Amniotic stem cell (primary cell): ENCODE measurements at places on chromosomes 3 and 15.

GRCh38 chr15:50925281-50925680 lies 16.8 kb downstream of the AP4E1 start:
- DNase-seq: no peak

GRCh38 chr15:42365921-42366550 lies 6.7 kb downstream of the CAPN3 start:
- no peak for DNase-seq

DNA sequence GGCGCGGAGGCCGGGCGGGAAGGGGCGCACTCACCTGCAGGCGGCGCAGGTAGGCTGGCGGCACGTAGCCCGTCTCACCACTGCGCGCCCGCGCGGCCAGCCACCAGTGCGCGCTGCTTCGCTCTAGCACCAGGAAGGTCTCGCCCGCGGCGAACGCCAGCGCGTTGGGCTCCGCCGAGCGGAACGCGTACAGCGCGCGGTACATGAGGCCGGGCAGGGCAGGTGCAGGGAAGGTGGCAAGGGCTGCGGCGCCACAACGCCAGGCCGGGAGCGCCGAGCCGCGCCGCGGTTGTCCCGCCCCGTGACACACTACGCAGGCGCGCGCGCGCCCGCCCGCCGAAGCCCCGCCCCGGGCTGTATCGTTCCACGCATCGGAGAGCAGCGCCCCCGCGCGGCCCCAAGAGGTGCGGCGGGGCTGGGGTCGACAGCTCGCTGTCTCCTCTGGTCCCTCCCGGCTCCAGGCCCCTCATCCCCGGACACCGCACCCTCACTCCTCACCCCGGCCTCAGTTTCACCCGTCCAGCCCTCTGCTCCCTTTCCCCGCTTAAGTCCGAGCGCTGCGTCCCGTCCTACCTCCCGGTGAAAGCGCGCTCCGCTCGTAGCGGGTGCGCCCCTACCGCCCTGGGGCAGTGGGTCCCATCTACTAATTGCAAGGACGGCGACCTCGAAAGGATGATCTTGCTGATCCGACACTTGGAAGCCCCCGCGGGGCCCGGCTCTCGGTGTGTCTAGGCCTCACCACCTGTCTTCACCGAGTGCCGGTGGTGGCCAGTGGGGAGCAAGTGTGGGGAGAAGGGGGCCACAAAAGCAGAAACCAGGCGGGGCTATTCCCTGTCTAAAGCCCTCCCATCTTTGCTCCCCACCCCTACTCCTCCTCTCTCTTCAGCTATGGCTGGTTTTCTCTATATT lies at the start of gene NCKIPSD:
Gene NCKIPSD (minus strand): TSS at position 313 of the 909 bp plus-strand sequence. CDS start 108 bp downstream, at position 205.
- DNase-seq: peak; percentile 52

- DNase-seq: no peak
These were observed 3.9 kb downstream of the HSPBAP1 start for GRCh38 chr3:122789585-122790273.

GRCh38 chr3:195549931-195550519 lies 6.9 kb upstream of the PPP1R2 start:
- DNase-seq: no peak

- DNase-seq: peak; percentile 79
These were observed 134.0 kb upstream of the IL12A start for GRCh38 chr3:159854500-159855124.

- no peak for DNase-seq
These were observed 141.5 kb downstream of the USP13 start for GRCh38 chr3:179794355-179794754.

GRCh38 chr15:39631357-39631756 lies 50.5 kb downstream of the THBS1 start:
- no peak for DNase-seq

DNA sequence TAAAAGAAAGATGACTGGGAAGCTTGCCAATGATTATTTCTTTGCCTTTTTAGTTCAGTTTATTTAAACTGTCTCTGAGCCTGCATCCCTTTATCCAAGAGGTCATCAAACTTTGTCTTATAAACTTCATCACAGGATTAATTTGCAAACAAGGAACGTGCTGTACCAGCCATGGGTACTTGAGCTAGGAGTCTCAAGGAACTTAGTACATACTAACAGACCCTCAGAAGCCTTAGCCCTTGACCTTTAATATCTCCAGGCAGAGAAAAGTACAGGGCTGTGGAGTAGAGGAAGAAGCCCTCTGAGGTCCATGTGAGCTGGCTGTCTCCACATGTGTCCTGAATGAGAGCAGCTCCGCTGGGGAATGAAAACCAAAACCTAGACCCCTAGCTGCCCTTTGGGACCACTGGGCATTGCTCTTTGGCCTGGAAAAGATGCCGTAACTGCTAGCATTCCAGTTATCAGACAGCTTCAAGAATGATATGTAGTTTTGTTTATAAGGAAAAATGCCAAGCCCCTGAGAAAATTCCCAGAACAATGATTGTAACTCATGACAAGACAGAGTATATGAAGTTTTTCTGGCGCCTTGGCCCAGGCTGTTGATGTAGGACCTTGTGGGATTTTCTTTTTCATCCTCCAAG lies 92.1 kb downstream of the ASB7 start:
- DNase-seq: no peak

DNA sequence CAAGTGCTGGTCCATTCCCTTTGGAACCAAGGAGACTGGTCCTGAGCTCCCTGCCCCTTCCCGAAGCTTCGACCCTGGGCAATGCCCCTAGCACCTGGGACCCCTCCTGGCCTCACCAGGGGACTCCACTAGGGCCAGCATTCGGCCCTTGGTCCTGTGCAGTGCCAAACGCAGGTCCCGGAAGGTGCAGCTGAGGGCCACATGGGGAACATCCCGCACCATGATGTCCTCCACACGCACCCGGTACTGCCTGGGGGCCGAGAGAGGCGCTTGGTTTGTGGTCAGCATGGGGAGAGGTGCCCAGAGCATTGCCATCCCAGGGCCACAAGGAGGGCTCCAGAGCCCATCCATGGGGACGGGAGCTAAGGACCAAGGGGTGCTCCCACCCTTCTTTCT lies 7.9 kb downstream of the CLCN2 start:
- DNase-seq: no peak

DNA sequence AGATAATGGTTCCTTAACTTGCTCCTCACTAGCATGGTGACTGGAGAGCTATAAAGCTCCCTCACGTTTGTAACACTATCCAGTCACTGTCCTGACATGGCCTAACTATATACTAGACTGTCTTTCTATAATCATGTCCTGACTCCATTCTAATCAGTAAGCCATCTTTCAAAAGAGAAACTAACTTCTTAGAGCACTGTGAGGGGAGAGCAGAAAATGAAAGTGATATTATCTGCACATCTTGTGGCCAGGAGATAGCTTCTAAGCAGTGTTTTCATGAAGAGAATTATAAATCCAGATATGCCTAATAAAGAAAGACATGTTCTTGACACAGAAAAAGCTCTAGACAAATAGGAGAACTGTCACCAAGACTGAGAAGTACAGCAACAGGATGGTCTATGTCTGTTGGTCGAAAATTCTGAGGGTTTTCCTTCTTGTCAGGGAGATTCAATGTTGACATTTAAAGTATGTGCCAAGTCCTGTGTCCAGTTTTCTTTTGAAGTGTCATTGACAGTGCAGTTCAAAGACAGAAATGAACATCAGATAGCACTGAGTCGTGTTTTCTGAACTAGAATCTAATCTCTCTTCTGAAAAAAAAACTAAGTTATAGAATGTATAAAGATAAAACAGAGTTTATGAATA lies 230.6 kb upstream of the PEX5L start:
- no peak for DNase-seq

DNA sequence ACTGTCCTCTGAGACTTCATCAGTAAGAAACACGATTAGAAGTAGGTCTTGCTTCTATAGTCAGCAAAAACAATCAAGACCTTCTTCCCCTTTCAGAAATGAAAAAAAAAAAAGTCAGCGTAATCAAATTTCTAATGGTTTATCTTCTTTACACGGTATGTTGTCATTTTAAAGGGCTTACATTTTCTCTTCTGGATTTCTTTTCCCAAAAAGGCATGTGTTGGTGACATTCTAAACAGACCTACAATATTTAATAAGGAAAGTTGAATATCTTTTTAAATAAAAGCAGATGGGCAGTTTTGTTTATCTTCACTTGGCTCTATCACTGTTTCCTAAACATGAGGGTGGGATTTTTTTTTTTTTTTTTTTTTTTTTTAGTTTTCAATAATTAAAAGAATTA lies 197.3 kb upstream of the ADAMTS9 start:
- no peak for DNase-seq

DNA sequence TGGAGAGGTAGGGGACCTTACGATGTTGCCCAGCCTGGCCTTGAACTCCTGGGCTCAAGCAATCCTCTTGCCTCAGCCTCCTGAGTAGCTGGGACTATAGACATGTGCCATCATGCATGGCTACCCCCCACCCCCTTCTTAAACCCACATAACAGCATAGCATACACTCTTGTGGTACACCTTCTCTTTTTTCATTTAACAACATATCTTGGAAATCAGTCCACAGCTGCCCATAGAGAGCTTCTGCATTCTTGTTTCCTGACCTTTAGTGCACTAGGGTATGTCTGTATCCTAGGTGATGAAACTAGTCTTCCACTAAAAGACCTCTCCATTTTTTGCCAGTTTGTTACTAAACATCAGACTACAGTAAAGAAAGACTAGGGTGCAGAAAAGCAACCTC lies 33.0 kb downstream of the SLC28A1 start:
- no peak for DNase-seq

GRCh38 chr3:155323063-155323666 lies 29.7 kb upstream of the STRIT1 start:
- peak; percentile 45 for DNase-seq

DNA sequence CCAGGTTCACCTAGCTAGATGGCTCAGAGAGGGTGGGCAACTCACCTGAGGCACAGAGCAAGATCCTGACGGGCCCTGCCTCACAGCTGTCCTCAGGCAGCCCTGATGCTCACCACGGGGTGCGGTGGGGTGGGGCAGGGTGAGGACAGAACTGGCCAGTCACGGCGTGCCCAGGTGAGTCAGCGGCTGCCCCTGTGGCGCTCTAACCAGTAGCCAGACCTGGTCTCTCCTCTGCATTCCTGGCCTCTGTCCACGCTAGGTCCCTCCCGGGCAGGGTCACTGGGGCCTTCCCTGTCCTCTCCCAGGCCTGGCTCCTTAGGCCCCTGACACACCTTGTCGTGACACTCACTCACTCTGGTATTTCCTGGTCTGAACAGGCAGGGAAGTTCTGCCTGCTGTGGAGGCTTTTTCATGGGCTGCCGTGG lies 901 bp downstream of the ALS2CL start:
- DNase-seq: no peak

DNA sequence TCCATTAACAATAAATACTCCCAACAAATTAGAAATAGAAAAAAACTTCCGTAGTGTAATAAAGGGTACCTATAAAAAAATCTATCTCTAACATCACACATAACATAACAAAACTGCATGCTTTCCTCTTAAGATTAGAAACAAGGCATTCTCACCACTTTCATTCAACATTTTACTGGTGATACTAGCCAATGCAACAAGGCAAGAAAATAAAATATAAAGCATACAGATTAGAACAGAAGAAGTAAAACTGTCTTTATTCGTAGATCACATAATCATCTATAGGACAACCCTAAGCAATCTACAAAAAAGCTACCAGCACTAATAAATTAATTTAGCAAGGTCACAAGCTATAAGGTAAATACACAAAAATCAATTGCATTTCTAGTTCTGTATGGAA lies 107.1 kb downstream of the PLD1 start:
- no peak for DNase-seq

GRCh38 chr3:114120211-114120610 lies 58.6 kb downstream of the DRD3 start:
- DNase-seq: no peak

GRCh38 chr15:30990446-30991254 lies 778 bp downstream of the MTMR10 start:
- DNase-seq: no peak

GRCh38 chr3:123344175-123344906 lies 104.5 kb downstream of the ADCY5 start:
- no peak for DNase-seq

GRCh38 chr15:31472636-31473384 lies 146.2 kb downstream of the KLF13 start:
- no peak for DNase-seq

DNA sequence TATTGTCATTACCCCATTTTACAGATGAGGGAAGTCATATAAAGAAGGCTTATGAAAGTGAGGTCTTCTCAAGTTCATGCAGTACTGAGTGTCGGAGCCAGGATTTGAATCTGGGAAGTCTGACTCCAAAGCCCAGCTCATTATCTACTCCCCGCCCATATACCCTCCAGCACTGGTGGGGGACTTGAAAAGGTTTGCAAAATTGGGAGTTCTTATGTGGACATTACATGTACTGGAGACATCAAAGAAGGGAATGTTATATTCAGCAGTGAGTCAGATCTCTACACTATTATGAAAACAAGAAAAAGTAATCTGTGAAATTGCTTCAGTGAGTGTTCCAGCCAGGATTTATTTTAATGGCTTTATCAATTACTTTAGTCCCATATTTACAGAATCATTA lies 185.2 kb upstream of the CADPS start:
- no peak for DNase-seq
